ENCODE measurements at places on chromosomes 1 and 21.

DNA sequence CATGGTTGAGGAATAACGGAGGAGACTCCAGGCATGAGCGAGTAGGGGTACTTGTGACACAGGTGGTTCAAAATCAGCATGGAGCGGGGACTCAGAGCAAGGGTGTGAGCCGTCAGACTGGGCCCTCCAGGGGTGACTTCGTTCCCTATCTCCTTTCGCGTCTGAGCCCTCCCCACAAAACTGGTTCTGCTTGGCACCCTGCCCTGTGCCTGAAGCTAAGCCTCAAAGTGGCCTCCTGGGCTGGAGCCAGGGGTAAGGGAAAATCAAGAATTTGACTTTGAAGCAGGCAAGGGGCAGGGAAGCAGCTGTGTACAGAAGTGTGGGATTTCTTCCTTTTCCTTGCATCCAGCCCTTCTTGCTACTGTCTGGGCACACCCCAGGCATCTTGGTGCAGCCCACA is 331.5 kb upstream of the AJAP1 start:
- no peak for DNase-seq

- DNase-seq = no peak
These were observed 121.1 kb downstream of the KIAA0319L start for GRCh38 chr1:35436078-35436477.

- no peak for DNase-seq
These were observed 38.9 kb upstream of the MRPS6 start for GRCh38 chr21:34034369-34035014.

- no peak for DNase-seq
These were observed 134.8 kb downstream of the SETD4 start for GRCh38 chr21:35925497-35925896.

DNA sequence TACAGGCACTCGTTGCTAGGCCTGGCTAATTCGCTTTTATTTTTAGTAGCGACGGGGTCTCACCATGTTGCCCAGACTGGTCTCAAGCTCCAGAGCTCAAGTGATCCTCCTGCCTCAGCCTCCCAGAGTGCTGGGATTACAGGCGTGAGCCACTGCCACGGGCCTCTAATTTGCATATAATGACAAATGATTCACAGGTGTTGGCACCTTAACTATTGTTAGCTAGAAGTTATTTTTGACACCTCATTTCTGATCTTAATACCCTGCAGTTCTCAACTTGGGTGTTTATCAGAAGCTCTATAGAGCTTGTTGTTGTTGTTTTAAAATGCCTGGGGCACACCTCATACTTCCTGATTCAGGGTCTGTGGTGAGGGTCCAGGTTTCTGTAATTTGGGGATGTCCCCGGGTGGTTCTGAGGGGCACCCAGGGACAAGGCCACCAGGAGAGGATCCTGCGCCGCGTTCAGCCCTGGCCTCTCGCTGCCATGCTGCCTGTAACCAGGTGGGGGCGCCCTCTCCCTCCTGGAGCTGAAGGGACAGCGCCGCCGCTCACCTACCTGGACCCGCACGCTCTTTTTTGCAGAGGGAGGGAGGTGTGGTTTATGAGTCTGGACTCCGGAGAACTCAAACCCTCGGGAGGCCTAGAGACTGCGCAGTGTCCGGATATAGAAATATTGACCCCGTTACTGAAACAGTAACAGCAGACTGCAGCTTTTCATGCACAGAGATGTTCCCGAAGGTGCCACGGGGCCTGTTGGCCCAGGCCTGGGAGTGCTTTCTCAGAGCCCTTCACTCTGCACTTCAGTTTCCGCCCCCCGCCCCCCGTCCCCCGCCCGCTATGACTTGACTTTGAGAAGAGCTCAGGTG is 23.0 kb upstream of the NEK2 start:
- DNase-seq = peak; percentile 64

GRCh38 chr1:107147843-107148242 is 7.0 kb downstream of the NTNG1 start:
- no peak for DNase-seq

DNA sequence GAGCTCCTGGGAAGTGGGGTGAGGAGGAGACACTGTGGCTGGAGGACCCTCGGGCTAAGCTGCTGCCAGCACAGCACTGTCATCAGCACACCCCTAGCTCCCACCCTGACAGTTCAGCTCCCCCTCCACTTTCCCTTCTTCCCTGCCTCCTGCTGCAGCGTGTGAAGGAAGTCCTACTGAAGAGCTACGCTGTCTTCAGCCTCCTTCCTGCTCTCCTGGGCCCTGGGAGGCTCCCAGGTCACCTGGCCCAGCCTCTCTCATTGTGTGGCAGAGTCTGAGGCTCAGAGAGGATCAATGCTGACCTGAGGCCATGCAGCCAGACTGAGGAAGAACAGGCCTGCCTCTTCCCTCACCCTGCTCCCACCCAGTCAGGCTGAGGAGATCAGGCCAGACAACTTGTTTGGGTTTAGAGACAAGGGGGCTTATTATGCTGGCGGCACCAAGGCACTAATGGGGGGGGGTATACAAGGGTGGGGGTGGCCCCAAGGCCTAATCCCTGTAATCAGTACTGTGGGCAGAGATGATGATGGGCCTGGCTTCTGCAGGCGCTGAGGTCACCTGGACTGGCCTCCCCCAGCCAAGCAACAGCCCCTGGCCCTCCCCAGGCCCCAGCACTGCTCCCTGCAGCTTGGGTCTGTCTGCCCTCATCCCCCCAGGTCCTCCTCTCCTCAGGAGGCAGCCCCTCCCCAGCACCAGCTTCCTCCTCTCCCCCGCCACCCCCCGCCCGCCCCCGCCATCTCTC is 9.1 kb downstream of the NES start:
- DNase-seq = no peak

DNA sequence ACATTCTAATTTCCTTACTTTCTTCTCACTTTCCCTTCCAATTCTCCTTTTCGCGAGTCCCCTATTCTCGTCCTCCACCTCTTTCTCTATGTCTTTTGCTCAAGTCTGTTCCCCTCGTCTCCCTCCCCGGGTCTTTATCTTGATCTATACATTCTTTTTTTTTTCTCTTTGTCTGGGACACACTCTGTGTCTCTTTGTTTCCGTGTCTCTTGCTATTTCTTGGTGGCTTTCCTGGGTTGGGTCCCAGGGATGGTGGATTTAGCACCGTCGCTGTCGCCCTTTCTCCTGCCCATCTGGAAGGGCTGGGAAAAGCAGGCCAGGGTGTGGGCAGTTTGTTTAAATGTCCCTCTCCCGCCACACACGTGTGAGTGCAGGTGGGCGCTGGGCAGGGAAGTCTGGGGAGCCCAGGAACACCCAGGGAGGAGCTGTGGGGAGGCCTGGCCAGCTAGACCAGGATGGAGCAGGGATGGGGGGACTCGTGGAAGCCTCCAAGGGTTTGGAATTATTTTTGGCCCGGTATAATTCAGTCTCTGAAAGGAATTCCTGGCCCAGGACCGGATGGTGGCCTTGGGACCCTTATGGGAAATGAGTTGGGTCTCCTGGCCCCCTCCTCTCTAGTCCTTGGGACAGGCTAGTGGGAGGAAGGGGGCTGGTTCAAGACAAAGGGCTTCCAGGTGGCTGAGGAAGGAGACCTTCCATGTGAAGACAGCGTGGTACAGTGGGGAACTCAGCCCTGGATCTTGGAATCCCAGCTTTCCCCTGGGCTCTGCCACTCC is 9.5 kb upstream of the ID3 start:
- DNase-seq = no peak
